ENCODE measurements at places on chromosomes 7 and 10. TPM values are rescaled to one million over a fixed set of nuclear protein-coding genes. Genes with fewer than 3 reads are reported as not detected.

- H3K4me1 ChIP-seq = peaks cover 7% of the 10 kb centered on the region
- H3K27me3 ChIP-seq = peaks cover 49% of the 10 kb centered on the region
- no peaks in the 10 kb centered on the region for H3K36me3 ChIP-seq
- DNase-seq = no peak
- H3K27ac ChIP-seq = no peak overlapping the region
- H3K4me3 ChIP-seq = peak overlapping the region; percentile 49
These were observed 461 bp upstream of the HTRA1 start for GRCh38 chr10:122460891-122461293.

DNA sequence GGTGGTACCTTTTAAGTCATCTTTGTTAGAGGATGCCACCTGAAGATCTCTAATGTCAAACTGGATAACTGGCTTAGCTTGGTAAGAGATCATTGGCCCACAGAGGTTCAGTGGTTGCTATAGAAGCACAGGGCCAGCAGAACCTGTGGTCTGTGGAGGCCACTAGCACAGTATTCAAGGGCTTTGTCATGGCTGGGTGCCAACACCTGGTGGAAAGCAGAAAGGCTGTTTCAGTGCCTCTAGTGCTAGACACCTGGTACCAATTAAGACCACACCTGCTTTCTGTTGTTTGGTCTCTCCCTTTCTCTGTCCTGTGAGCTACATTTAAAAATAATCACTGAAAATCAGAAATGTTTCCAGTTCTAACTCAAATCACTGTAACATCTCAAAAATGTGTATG is 10.0 kb upstream of the PCGF5 start:
- peak; percentile 21 for DNase-seq
- H3K36me3 ChIP-seq = no peaks in the 10 kb centered on the region
- H3K4me1 ChIP-seq = no peaks in the 10 kb centered on the region

C10orf71 gene
- polyA plus RNA-seq = not detected

PPP1R9A gene
- polyA plus RNA-seq = 11.7 TPM

- no peak overlapping the region for H3K27ac ChIP-seq
- H3K4me3 ChIP-seq = no peak overlapping the region
- no peaks in the 10 kb centered on the region for H3K27me3 ChIP-seq
- peaks cover 19% of the 10 kb centered on the region for H3K4me1 ChIP-seq
- H3K36me3 ChIP-seq = no peaks in the 10 kb centered on the region
These were observed 90.9 kb upstream of the STK17A start for GRCh38 chr7:43491984-43492383.

NPTX2 gene
- 5.5 TPM for polyA plus RNA-seq

PNLIPRP1 gene
- polyA plus RNA-seq = not detected

TMEM236 gene
- polyA plus RNA-seq = 0.51 TPM

GRCh38 chr7:121006711-121007315 is 18.3 kb downstream of the CPED1 start:
- peak overlapping the region; percentile 74 for H3K27ac ChIP-seq
- no peaks in the 10 kb centered on the region for H3K36me3 ChIP-seq
- H3K4me1 ChIP-seq = peaks cover 19% of the 10 kb centered on the region
- no peak for DNase-seq
- H3K27me3 ChIP-seq = no peaks in the 10 kb centered on the region
- H3K4me3 ChIP-seq = no peak overlapping the region

GALNT17 gene
- polyA plus RNA-seq = 7.3 TPM

CCT6A gene
- polyA plus RNA-seq = 131 TPM

DNA sequence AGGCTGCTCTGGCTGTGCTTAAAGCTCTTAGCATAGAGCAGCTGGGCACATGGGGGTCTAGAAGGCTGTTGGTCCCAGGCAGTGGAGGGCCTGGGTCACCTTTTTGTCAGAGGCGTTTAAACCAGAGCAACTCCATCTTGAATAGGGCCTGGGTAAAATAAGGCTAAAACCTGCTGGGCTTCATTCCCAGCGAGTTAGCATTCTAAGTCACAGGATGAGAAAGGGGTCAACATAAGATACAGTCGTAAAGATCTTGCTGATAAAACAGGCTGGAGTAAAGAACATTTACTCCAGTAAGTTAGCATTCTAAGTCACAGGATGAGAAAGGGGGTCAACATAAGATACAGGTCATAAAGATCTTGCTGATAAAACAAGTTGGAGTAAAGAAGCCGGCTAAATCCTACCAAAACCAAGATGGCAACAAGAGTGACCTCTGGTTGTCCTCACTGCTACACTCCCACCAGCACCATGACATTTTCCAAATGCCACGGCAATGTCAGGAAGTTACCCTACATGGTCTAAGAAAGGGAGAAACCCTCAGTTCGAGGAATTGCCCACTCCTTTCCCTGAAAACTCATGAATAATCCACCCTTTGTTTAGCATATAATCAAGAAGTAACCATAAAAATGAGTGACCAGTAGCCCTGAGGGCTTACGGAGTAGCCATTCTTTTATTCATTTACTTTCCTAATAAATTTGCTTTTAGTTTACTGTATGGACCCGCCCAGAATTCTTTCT is 96.8 kb upstream of the PCBD1 start:
- H3K4me3 ChIP-seq = no peak overlapping the region
- DNase-seq = no peak
- H3K36me3 ChIP-seq = no peaks in the 10 kb centered on the region
- peaks cover 7% of the 10 kb centered on the region for H3K4me1 ChIP-seq
- peak overlapping the region; percentile 59 for H3K27ac ChIP-seq

GRCh38 chr7:142797391-142798377 is 26.9 kb downstream of the PRSS2 start:
- no peak overlapping the region for H3K27ac ChIP-seq
- H3K4me3 ChIP-seq = peak overlapping the region; percentile 23
- peaks cover 19% of the 10 kb centered on the region for H3K4me1 ChIP-seq
- H3K36me3 ChIP-seq = no peaks in the 10 kb centered on the region

DNA sequence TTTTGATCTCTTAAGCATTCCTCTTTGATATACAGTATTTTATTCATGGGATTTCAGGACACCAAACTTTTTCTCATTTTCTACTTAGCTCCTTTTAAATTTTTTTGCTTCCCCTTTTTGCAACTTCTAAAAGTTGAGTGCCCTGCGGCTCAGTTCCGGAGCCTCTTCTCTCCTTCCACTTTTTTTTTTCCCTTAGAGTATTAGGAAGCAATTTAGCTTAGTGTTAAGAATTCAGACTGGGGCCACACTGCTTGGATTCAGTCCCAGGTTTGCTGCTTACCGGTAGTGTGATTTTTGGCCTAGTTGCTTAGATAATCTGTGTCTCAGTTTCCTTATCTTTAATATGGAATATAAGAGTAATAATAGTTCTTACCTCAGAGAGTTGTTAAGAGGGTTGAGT is 3.4 kb downstream of the STAM start:
- H3K36me3 ChIP-seq = no peaks in the 10 kb centered on the region
- H3K27ac ChIP-seq = no peak overlapping the region
- no peak for DNase-seq
- H3K27me3 ChIP-seq = no peaks in the 10 kb centered on the region
- H3K4me3 ChIP-seq = no peak overlapping the region
- H3K4me1 ChIP-seq = peaks cover 18% of the 10 kb centered on the region

- H3K4me3 ChIP-seq = no peak overlapping the region
- no peak overlapping the region for H3K27ac ChIP-seq
- H3K4me1 ChIP-seq = no peaks in the 10 kb centered on the region
- DNase-seq = peak; percentile 64
- no peaks in the 10 kb centered on the region for H3K36me3 ChIP-seq
These were observed 14.7 kb upstream of the TMEM236 start for GRCh38 chr10:17737027-17737965.

GRCh38 chr7:1716263-1717094 is 46.4 kb downstream of the ELFN1 start:
- H3K4me1 ChIP-seq = peaks cover 9% of the 10 kb centered on the region
- no peak overlapping the region for H3K4me3 ChIP-seq
- H3K27ac ChIP-seq = no peak overlapping the region
- no peaks in the 10 kb centered on the region for H3K36me3 ChIP-seq
- peak; percentile 63 for DNase-seq

COL17A1 gene
- polyA plus RNA-seq = 3.3 TPM

DNA sequence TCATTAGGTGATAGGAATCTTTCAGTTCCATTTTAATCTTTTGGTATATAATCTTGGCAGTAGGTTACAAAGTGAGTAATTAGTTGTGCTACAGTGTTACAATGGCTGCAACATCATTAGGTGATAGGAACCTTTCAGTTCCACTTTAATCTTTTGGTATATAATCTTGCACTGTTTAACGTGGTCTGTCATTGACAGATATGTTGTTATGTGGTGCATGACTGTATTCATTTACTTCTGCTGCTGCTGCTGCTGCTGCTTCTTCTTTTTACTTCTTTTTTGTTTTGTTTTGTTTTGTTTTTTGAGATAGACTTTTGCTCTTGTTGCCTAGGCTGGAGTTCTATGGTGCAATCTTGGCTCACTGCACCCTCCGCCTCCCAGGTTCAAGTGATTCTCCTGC is 28.6 kb downstream of the ST7 start:
- no peaks in the 10 kb centered on the region for H3K4me1 ChIP-seq
- H3K4me3 ChIP-seq = no peak overlapping the region
- H3K36me3 ChIP-seq = no peaks in the 10 kb centered on the region
- DNase-seq = no peak

CASD1 gene
- polyA plus RNA-seq = 16.8 TPM

- H3K27me3 ChIP-seq = no peaks in the 10 kb centered on the region
- peaks cover 8% of the 10 kb centered on the region for H3K4me1 ChIP-seq
- H3K36me3 ChIP-seq = no peaks in the 10 kb centered on the region
- no peak for DNase-seq
These were observed 93.5 kb downstream of the AUTS2 start for GRCh38 chr7:69691734-69692133.

DNA sequence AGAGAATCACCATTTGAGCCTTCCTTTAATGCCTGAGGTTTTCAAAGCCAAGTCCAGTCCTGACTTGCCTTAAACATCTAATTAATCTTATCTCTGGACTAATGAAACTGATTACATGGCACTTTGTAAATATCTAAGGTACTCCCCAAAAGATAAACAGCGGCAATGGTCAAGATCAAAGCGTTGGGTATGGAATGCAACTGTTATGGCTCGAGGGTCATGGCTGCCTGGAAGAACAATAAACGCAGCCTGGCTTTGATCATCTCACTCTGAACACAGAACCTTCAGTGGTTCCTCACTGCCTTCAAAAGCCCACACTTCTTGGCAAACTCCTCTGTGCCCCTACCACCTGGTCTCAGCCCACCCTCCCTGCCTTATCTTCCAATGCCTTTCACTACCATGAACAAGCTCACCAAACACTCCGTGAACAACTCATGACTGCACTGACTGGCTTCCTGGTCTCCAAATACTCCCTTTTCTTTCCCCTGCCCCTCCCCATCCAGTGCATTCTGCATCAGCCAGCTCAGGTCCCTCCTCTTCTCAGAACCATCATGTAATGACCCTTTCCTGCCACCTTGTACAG is 150.2 kb upstream of the NFE2L3 start:
- H3K27me3 ChIP-seq = no peaks in the 10 kb centered on the region
- H3K27ac ChIP-seq = peak overlapping the region; percentile 21
- peak; percentile 41 for DNase-seq
- H3K36me3 ChIP-seq = no peaks in the 10 kb centered on the region
- no peak overlapping the region for H3K4me3 ChIP-seq

- no peaks in the 10 kb centered on the region for H3K36me3 ChIP-seq
- no peak overlapping the region for H3K27ac ChIP-seq
- H3K4me1 ChIP-seq = peaks cover 4% of the 10 kb centered on the region
- H3K27me3 ChIP-seq = peaks cover 52% of the 10 kb centered on the region
- peak; percentile 84 for DNase-seq
- no peak overlapping the region for H3K4me3 ChIP-seq
These were observed 5.0 kb upstream of the GBX1 start for GRCh38 chr7:151172273-151173141.

TEX36 gene
- polyA plus RNA-seq = not detected

GRCh38 chr7:113394856-113395255 is 276.5 kb upstream of the SMIM30 start:
- H3K27me3 ChIP-seq = no peaks in the 10 kb centered on the region
- H3K4me1 ChIP-seq = no peaks in the 10 kb centered on the region
- no peaks in the 10 kb centered on the region for H3K36me3 ChIP-seq
- no peak overlapping the region for H3K27ac ChIP-seq
- no peak overlapping the region for H3K4me3 ChIP-seq
- no peak for DNase-seq

ZNF727 gene
- polyA plus RNA-seq = not detected

GRCh38 chr7:23473844-23474093 is 3.5 kb upstream of the IGF2BP3 start:
- no peaks in the 10 kb centered on the region for H3K36me3 ChIP-seq
- peak overlapping the region; percentile 98 for H3K27ac ChIP-seq
- H3K4me1 ChIP-seq = peaks cover 8% of the 10 kb centered on the region
- DNase-seq = peak; percentile 55

GRCh38 chr7:75842836-75843446 is 29.3 kb upstream of the CCL24 start:
- H3K27me3 ChIP-seq = no peaks in the 10 kb centered on the region
- H3K27ac ChIP-seq = peak overlapping the region; percentile 89
- peaks cover 18% of the 10 kb centered on the region for H3K4me1 ChIP-seq
- no peaks in the 10 kb centered on the region for H3K36me3 ChIP-seq
- peak; percentile 39 for DNase-seq

DNA sequence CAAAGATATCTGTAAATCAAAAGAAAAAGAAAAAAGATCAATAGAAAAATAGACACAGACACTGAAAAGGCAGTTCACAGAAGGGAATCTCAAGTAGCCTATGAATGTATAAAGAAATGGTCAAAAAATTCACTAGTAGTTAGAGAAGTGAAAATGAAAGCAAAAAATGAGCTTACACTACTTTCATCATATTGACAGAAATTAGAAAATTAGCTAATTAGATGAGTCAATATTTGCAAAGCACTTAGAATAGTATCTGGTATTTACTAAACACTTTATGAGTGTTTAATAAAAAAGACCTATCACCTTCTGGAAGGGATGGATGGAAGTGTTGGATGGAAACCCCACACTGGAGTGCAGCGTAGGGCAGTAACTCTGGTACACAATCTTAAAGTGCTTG is 1.7 kb upstream of the CFAP58 start:
- no peak for DNase-seq
- no peak overlapping the region for H3K4me3 ChIP-seq
- peaks cover 10% of the 10 kb centered on the region for H3K27me3 ChIP-seq
- H3K4me1 ChIP-seq = no peaks in the 10 kb centered on the region
- H3K36me3 ChIP-seq = no peaks in the 10 kb centered on the region

MYL7 gene
- 6.9 TPM for polyA plus RNA-seq

- DNase-seq = no peak
- no peaks in the 10 kb centered on the region for H3K4me1 ChIP-seq
- no peak overlapping the region for H3K27ac ChIP-seq
- H3K27me3 ChIP-seq = no peaks in the 10 kb centered on the region
These were observed 97.0 kb downstream of the SUGCT start for GRCh38 chr7:40231796-40232195.
